GM04503 (cell line): ENCODE measurements at places on chromosomes 2 and 18.

GRCh38 chr2:170240629-170241028, 62.7 kb downstream of the MYO3B start:
- DNase-seq = no peak

DNA sequence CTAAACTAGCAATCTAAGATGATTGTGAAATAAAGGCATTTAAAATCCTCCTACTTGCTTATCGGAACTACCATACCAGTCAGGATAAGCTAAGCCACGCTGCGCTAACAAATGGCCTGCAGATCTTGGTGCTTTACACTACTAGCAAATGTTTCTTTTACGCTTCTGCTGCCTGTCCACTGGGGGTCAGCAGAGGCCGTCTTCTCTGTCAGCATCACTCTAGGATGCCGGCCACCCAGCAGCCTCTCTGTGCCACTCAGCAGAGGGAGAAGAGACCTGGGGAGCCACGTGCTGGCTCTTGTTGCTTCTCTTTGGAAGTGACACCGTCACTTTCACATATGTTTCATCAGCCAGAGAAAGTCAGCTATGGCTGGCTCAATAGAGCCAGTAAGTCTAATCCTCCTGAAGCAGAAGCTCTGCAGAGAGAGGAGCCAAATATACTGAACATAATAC, 36.6 kb downstream of the COPS8 start:
- no peak for DNase-seq

GRCh38 chr18:35653392-35654135, 72.0 kb downstream of the GALNT1 start:
- no peak for DNase-seq

GRCh38 chr2:5911718-5912117, 219.5 kb downstream of the SOX11 start:
- DNase-seq = no peak

GRCh38 chr2:117771969-117772630, 42.4 kb upstream of the DDX18 start:
- no peak for DNase-seq

DNA sequence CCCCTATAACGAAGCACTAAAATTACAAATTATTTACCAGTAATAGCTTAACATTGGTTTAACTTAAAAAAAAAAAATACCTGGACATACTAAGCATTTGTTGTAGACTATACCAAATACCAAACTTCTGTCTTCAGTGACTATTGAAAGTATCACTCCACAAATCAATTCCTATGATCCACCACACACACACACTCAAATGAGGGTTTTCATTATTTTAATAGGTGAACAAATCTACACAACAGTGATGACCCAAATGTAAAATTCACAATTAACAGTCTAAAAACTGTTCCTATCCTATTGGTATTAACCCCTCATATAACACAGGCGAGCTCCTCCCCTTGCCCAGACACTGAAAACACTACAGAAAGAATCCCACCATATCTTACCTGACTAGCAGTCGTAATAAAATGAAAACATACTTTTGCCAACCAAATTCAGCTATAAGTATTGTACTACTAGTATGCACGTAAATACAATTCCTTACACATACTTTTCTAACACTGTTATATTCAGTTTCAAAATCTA, 2.5 kb downstream of the SP3 start:
- DNase-seq = no peak
